ENCODE measurements at places on chromosomes 16 and 17.

DNA sequence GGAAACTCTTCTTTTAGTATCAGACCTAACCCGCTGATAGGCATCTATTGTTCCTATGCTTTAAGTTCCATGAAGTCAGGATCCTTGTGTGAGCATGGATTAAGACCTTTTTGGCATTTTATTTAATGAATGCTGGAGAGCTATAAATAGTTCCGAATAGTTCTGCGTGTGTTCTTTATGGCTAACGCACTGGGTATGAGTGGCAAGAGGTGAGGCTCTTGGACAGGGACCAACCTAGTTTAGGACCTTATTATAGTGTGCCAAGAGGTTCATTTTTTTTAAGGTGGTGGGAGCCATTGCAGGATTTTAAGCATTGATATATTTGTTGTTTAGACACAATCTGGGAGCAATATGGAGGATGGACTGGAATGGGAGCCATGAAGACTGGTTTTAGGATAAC lies 71.8 kb downstream of the KPNA2 start:
- no peak for DNase-seq

DNA sequence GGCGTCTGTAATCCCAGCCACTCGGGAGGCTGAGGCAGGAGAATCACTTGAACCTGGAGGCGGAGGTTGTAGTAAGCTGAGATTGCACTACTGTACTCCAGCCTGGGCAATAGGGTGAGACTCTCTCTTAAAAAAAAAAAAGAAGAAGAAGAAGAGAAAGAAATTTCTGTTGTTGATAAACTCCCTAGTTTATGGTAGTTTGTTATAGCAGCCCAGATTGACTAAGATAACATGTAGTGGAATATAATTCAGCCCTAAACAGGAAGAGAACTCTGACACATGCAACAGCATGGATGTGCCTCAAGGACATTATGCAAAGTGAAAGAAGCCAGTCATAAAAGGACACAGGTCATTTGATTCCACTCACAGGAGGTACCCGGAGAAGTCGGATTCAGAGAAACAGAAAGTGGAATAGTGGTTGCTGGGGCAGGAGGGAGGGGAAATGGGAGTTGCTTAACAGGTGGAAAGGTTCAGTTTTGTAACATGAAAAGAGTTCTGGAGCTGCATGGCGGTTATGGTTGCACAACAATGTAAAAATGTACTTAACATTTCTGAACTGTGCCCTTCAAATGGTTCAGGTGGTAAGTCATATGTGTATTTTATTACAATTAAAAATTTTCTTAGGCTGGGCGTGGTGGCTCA lies 26.0 kb upstream of the PRM1 start:
- DNase-seq, result no peak

- no peak for DNase-seq
These were observed 3.3 kb upstream of the RNF112 start for GRCh38 chr17:19407601-19408345.

GRCh38 chr16:30927789-30928378 lies 4.5 kb downstream of the FBXL19 start:
- DNase-seq, result no peak

- DNase-seq, result no peak
These were observed 466 bp downstream of the WDR90 start for GRCh38 chr16:649631-650030.

DNA sequence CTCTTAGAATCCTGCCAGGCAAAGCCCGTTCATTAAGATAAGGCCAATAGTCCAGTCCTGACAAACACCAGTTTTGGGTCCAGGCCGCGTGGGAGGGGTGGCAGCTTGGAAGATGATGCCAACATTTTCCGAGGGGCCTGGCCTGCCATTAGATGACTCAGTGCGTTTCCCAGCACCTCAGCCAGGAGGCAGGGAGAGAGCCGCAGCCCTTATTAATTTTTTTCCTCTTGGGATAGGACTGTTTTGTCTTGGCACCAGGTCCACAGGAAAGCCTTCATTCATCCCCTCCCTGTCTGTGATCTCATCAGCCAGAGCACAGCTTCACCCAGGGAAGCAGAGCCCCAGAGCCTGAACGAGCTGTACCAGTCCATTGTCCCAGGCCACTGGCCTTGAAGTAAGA lies 4.7 kb upstream of the NDEL1 start:
- DNase-seq, result no peak

DNA sequence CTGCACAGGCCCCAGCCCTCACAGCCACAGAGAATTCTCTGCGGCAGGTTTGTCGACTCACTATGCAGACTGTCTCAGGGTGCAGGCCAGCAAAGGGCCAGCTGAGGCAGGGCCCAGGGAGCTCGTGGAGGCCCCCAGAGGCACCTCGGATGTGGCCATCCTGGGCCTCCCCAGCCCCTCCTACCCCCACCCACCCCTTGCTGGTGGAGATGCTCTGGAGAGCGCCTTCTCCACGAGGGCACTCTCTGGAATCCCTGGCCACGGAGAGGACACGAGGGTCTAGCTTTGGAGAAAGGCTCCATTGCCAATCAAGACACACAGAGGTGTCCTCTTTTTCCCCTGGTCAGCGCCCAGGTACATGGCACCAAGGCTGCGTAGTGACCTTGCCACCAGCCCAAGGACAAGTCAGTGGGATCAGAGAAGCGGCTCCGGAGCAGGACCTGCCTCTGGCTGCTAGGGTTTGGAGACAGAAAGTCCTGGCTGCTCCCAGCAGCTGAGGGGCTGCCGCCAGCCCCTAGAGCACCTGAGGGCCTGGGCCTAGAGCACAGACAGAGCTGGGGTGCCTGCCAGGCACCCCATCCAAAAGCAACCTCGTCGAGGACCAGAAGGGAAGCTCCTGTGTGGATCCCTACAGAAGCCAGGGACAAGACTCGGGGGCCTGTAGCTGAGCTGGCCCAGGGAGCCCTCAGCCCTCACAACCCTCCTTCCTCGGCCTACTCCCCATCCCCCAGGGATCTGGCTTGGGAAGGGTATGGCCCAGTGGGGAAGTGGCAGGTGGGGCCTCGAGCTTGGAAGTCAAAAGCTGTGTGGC lies 18.7 kb downstream of the ARL2BP start:
- DNase-seq, result no peak

DNA sequence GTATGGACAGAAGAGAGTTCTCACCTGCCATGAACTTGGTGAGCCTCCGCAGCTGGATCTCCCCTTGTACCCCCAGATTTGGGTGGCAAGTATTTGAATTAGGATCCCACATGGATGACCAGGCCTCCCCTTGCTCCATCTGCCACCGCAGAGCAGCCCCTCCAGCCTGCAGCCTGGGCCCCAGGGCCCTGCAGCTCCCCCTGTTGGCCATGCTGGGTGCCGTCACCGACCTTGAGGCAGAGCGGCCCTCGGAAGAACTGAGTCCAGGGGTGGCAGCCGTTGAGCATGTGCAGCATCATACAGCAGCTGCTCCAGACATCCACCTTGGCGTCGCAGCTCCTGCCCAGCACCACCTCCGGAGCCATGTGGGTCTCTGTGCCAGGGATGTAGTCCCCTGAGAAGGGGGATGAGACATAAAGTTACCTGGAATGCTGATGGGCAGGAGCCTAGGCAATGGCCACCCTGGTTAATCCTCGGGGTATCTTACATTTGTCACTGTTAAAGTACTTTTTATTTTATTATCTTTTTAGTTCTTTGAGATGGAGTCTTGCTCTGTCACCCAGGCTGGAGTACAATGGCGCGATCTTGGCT lies 9.0 kb upstream of the SPATA32 start:
- no peak for DNase-seq

GRCh38 chr17:20053361-20053964 lies 44.3 kb downstream of the SPECC1 start:
- no peak for DNase-seq

DNA sequence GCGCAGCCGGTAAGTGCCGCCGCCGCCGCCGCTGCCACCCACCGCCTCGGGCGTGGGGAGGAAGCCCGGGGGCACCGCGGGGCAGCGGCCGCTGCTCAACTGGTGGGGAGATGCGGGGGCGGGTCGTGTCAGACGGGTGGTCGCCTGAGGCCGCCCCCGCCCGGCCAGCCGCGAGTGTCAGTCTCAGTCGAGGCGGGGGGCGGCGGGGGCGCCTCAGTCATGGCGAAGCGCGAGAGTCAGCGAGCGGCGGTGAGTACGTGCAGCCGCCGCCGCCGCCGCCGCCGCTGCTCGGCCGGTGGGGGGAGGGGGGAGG lies 76.2 kb downstream of the CHD9 start:
- DNase-seq, result no peak

DNA sequence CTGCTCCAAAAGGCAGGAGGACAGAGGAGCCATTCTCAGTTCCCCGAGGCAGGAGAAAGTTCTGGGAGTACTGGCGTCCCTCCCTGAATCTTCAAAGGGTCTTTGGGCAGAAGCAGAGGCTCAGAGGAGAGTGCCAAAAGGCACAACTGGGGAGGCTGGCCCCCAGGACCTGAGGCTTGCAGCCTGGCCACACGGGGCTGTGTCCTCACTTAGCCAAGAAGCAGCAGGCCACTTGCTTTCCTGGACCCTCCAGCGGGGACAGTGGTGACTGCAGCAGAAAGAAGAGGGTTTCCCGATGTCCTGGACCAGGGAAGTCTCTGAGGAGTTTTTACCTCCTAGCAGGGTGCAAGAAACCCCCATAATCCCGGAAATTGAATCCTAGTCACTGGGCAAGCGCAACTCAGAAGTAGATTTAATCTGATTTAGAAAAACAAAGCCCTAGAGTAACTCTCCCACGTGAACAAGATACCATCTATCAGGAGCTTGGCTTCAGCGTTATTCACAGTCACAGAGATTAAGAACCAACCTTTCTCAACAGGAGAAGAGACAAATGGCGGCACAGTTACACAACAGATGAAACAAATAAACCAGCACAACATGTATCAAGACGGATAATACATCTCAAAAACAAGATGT lies 25.5 kb upstream of the BCO1 start:
- DNase-seq, result no peak

DNA sequence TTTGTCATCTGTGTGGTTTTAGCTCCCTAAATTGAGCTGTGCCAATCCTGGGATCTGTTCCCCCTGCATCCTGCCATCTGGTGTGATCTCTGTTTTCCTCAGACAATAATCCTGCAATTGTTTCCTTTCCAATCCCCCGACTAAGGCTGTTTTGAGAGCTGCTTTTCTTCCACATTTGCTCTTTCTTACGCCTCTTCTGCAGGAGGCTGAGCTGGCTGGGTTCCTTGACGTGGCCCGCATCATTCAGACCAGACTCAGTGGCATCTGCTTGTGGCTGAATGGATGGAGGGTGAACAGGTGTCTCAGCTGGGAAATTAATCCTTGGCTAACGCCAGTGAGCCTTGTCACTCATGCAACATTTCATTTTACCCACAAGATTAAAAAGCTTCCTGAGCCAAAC lies 9.8 kb upstream of the MED9 start:
- no peak for DNase-seq

DNA sequence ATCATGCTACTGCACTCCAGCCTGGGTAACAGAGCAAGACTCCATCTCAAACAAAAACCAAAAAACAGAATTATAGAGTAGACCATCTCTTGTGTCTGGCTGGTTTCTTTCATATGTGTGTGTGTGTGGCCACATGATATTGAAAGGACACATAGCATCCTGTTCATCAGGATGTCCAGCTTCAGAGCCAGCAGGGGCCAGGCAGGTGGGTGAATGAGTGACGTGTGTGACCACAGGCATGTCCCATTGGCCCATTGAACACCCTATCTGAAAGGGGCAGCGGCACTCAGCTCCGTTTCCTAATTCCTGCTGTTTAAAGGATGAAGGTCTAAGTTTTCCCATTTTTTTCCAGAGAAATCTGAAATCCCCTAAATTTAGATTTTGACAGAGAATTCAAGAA lies 174.2 kb downstream of the PRKCB start:
- DNase-seq, result no peak

DNA sequence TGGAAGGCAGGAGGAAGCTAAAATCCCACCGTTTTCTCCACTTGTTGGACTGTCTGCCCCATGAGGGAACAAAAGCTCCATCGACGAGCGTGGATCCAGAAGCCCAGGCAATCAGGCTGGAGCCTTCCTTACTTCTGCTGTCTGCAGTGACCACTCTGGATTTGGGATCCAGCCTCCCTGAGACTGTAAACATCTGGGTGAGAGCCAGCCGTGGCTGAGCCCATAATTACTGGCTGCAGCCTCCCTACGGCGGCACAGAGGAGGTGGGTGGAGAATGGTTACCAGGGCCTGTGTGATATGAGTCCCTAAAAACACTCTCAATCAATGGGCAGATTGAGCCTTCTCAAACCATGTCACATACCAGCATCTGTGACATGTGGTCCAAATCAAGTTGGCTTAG lies 158.2 kb downstream of the FOXL1 start:
- no peak for DNase-seq

- DNase-seq, result no peak
These were observed 1.0 kb downstream of the EIF1 start for GRCh38 chr17:41689497-41690299.

DNA sequence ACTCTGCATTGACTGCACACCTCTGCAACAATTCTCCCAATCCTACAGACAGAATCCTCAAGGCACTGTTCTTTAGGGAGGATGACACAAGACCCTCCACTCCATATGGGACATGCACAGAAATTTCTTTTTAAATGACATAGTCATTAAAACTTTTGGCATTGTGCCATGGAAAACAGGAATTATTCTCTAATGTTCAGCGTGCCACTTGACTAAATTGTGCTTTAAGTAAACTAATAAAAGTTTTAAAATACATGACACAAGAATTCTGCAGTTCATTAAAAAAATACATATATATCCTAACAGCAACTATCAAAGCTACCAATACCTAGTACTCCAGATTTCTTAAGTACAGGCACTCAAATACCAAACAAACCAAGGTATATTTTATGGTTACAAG lies 16.0 kb downstream of the CEP112 start:
- no peak for DNase-seq

- no peak for DNase-seq
These were observed 39.3 kb downstream of the CHD9 start for GRCh38 chr16:53094013-53094630.

GRCh38 chr17:51064061-51064735 lies 56.5 kb downstream of the SPAG9 start:
- DNase-seq, result no peak

GRCh38 chr17:4998027-4998731 lies 429 bp downstream of the KIF1C start:
- no peak for DNase-seq

DNA sequence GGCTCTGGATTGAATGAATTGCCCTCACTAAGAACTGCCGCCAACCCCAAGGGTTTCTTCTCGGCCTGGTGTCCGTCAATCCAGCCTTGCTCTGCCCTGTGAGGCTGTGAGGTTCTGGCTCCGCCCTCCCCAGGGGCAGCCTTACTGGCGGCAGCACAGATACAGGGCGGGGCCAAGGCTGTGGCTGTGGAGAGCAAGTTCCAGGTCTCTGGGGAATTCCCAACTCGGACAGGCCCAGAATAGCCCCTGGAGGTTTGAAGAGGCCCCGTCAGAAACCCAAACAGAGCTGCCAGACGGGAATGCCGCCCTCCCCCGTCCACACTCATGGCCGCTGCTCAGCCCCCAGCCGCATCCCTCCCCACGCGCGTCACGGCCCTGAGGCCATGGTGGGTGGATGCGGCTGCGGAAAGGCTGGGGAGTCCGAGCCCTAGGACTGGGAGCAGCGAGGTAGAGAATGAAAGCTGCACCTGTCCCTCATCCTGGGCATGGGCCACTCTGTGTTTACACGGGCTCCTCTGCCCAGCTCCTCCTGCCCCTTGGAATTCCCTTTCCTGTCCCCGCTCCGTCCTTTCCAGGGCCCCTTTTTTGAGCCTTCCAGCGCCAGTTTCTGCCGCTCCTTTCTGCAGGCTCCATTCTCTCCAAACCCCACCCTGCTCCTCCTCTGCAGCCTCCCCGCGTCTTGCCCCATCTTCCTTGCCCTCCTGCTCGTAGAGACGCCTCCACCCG lies 660 bp upstream of the PRRT2 start:
- DNase-seq, result no peak

- DNase-seq, result no peak
These were observed 134.8 kb downstream of the XYLT1 start for GRCh38 chr16:17335826-17336529.

GRCh38 chr17:8468980-8469379 lies 33.3 kb downstream of the NDEL1 start:
- no peak for DNase-seq

GRCh38 chr17:63700528-63701455 lies 867 bp upstream of the LIMD2 start:
- no peak for DNase-seq
